ENCODE measurements at places on chromosomes 13 and 19. TPM values are rescaled to one million over a fixed set of nuclear protein-coding genes. Genes with fewer than 3 reads are reported as not detected.

GRCh38 chr19:17680230-17680722 lies 7.9 kb downstream of the UNC13A start:
- no peak overlapping the region for H3K4me3 ChIP-seq
- no peak overlapping the region for H3K27ac ChIP-seq
- H3K27me3 ChIP-seq = no peaks in the 10 kb centered on the region

The TINCR gene
- 0.03 TPM for polyA plus RNA-seq

The ZNF132 gene
- 1.3 TPM for polyA plus RNA-seq

The CCDC169 gene
- 1.8 TPM for polyA plus RNA-seq

DNA sequence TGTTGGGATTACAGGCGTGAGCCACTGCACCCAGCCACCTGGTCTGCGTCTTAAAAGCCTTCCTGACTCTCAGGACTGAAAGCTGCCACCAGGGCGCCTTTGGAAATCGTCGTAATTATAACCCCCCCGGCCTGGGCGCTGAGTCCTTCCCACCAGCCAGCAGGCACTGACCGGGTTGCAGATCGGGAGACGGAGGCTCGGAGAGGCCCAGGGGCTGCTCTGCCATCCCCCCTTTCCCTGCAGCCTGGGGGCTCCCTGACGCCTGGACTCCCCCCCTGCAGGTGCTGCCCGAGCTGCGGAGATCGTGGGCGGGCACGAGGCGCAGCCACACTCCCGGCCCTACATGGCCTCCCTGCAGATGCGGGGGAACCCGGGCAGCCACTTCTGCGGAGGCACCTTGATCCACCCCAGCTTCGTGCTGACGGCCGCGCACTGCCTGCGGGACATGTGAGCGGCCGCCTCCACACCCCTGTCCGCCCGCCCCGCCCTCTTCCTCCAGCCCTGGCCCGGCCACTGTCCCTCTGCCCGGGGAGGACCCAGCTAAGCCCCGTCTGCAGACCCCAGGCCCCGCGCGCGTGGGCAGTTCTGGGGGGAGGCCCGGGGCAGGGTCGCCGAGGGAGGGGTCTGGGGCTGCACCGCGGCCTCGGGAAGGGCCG lies 2.5 kb downstream of the PRTN3 start:
- no peak overlapping the region for H3K27ac ChIP-seq
- H3K4me3 ChIP-seq = no peak overlapping the region
- peak; percentile 66 for DNase-seq
- H3K27me3 ChIP-seq = peaks cover 66% of the 10 kb centered on the region
- no peaks in the 10 kb centered on the region for H3K4me1 ChIP-seq
- no peaks in the 10 kb centered on the region for H3K36me3 ChIP-seq

DNA sequence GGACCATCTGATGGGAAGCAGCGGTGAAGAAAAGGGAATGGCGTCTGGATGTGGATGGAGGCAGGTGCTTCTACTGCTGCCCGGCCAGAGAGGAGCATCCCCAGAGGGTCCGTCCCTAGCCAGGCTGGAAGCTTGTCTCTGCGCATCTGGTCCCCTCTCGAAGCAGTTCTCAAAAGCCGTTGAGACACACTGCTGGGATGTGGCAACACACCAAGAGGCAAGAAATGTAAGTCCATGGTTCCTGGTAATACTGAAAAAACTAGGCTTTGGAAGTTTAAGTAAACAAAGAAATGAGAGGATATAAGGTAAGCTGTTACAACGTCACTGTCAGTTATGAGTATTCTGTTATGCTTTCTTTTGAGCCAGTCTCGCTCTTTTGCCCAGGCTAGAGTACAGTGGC lies 15.1 kb upstream of the FFAR2 start:
- no peak for DNase-seq
- peaks cover 72% of the 10 kb centered on the region for H3K27me3 ChIP-seq
- H3K27ac ChIP-seq = no peak overlapping the region
- 0 out of 2 replicates have a peak, but pooled peaks cover 4% of the 10 kb centered on the region for H3K4me1 ChIP-seq
- no peak overlapping the region for H3K4me3 ChIP-seq
- H3K36me3 ChIP-seq = no peaks in the 10 kb centered on the region
